ENCODE measurements at places on chromosomes 5 and 9. TPM values are rescaled to one million over a fixed set of nuclear protein-coding genes. Genes with fewer than 3 reads are reported as not detected.

ZBTB26 gene
- total RNA-seq = 10.7 TPM

SPAAR gene
- total RNA-seq = 1.9 TPM

EGFLAM gene
- total RNA-seq = 3.7 TPM

RASGEF1C gene
- not detected for total RNA-seq

GRCh38 chr9:81530310-81530810, 159.0 kb downstream of the TLE1 start:
- no peak for DNase-seq

DNA sequence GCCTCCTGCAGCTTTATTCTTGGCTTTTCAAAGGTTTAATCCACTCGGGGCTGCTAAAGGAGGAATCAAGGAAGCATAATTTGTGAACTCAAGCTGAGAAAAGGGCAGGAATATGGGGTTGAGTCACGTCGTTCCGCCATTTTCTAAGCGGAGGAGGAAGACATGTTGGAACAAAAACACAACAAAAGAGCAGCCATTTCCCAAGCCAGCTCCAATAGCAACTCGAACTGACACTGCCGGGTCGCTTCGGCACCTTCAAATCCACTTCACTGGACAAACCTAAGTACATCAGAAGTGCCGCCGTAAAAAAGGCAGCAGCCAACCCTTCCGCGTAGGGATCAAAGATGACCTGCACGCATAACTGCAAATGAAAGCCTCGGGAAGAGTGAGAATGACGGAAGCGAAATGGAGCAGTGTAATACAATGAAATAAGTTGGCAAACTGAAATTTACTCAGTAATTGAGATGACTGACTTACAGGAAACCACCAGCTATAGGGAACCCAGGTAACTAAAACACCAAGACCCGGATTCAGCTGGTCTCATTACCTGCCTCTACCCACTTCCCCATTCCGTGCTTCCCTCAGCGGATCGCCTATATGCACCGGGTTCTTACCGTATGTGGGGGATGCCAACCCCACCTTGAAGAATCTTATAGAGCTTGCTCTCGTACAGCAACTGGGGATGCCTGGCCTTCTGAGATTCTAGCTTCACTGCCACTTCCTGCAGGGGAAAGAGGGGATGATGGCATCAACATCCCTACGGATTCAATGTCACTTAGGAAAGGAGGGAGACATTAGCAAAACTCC, 1.6 kb downstream of the CSNK1A1 start:
- DNase-seq = no peak

DNA sequence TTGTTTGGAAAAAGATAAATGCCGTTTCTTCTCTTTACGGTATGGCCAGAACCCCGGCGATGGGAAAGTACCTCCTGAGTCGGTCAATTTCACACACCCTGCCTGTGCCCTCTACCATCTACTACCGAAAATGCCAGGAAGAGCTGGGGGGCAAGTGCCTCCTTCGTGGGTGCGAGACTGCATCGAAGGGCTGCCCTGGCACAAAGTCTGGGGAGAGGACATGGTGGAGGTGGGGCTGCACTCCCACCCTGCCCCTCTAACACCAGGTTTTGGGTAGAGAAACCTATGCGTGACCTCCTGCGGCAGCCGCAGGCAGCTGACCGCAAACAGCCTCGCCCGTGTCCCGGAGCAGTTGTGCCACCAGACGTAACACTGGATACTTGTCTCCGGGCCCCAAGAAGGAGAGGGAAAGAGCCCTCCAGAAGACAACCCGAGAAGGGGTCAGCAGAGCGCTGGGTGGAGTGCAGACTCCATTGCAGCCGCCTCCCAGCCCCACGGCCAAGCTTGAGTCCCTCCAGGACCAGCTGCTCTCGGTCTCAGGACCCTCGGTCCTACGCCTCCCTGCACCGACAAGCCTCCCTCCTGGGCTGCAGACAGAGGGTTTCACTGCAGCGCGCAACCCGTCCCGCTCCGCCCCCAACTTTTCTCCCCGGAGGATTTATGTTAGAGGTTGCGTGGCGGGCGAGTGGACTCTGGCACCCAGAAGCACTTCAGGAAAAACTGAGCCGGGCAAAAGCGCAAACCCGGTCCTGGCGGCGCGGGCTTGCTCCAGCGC, 823 bp upstream of the PRDM6 start:
- DNase-seq = no peak

- DNase-seq = no peak
Observed at GRCh38 chr5:60125636-60126035, 232.1 kb upstream of the PDE4D start.

DNA sequence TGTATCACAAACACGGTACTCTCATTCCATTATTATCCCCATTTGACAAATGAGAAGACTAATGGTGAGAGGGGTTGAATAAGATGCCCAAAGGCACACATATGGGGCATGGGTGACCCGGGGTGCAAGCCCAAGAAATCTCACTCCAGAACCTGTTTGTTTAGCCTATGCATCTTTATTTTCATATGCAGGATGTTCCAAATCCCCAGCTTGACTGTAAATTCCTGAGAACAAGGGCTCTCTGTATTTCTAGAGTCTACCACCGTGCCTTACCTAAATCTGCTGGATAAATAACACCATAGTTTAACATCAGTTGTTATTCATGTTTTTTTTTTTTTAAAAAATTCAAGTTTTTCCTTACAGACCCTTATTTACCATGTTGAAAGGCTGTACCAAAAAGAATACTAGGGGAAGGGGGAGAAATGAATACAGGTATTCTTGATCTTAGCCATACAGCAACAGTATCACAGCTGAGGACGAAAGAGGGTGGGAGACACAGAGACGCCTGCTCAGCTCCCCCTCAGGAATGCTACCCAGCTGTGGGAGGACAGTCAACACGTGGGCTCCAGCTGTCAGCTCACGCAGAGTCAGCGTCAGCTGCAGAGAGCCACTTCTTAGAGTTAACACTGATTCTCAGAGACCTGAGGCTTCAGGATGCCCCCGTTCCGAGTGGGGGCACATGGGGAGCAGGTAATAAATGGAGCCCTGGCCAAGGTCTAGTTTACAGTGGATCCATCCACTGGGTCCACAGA, 86.6 kb downstream of the MED27 start:
- DNase-seq = no peak

DNA sequence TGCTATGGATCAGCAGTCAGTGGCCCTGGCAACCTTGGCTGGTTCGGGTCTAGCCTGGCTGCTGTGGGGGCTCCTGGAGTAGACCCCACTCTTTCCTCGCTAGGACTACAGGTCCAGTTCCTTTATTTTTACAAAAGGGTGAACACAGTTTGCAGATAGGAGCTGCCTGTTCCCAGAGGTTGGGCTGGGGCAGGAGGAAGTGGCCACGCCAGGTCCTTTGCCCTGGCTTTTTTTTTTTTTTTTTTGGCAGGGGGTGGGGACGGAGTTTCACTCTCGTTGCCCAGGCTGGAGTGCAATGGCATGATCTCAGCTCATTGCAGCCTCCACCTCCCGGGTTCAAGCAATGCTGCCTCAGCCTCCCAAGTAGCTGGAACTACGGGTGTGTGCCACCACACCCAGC, 7.9 kb downstream of the SLC2A6 start:
- DNase-seq = no peak

GRCh38 chr5:175354964-175355363, 89.0 kb downstream of the DRD1 start:
- no peak for DNase-seq

DNA sequence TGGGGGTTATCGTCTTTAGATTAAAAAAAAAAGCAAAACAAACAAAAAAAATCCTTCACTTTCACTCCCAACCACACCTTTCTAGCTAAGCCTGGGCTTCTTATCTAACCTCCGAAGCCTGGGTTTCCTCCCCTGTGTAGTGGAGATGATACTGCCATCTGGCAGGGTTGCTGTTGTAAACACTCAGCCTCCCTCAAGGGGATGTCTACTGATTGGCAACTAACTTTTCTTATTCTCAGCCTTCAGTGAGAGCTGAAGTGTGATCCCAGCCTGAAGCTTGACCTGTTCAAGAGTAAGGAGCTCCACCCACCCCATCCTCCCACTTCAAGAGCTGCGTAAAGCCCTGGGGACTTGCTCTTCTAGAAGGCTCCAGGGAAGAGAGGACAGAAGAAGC, 21.5 kb upstream of the WWC1 start:
- DNase-seq = no peak

Data from ureter (tissue), 1 donor.